ENCODE measurements at places on chromosomes 1 and 21.

DNA sequence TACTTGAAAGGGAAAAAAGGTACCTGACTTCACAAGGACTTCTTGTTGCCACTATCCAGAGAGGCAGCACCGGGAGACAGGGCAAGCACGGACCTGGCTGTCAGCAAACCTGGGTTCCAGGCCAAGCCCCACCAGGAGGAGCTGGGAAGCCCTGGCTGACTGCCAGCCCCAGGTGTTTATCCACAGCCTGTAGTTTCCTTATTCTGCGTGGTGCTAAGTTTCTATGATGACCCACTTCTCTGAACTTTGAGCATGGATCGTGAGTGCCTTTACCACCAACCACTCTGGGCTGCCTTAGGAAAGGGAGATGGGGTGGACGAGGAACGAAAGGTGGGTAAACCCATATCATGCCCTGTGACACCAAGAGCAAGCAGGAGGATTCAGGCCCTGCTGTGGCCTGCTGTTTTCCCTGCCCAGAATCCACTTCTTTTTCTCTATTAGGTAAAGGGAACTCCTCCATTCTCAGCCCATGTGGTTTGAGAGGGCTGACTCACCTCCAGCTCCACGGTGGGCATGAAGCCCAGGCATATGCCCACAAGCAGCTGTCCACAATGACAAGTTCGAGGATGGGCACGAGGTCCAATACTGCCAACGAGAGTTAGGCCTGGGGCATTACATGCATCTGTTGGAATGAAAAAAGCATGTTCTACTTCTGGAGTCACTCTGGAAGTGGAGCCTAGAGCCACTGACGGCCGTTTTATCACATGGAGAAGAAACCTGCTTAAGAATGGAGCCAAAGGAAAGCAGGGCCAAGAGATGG, 20.3 kb downstream of the TSPAN2 start:
- no peaks in the 10 kb centered on the region for H3K27me3 ChIP-seq
- no peak for DNase-seq
- H3K4me3 ChIP-seq, result no peak overlapping the region
- H3K4me1 ChIP-seq, result peaks cover 14% of the 10 kb centered on the region
- H3K27ac ChIP-seq, result no peak overlapping the region
- H3K36me3 ChIP-seq, result no peaks in the 10 kb centered on the region

- peaks cover 13% of the 10 kb centered on the region for H3K27me3 ChIP-seq
- H3K4me3 ChIP-seq, result peak overlapping the region; percentile 98
- H3K36me3 ChIP-seq, result peaks cover 16% of the 10 kb centered on the region
Measured at GRCh38 chr1:212413902-212414327, 771 bp downstream of the PACC1 start.

- H3K27me3 ChIP-seq, result peaks cover 8% of the 10 kb centered on the region
- peak overlapping the region; percentile 93 for H3K4me3 ChIP-seq
Measured at GRCh38 chr1:229557913-229558414, 543 bp downstream of the ABCB10 start.

- H3K4me1 ChIP-seq, result peaks cover 35% of the 10 kb centered on the region
- H3K36me3 ChIP-seq, result no peaks in the 10 kb centered on the region
- DNase-seq, result no peak
- H3K27ac ChIP-seq, result no peak overlapping the region
Measured at GRCh38 chr1:48674641-48675040, 102.0 kb downstream of the BEND5 start.

GRCh38 chr1:205061665-205062069, 18.7 kb downstream of the CNTN2 start:
- H3K27ac ChIP-seq, result no peak overlapping the region
- H3K4me3 ChIP-seq, result no peak overlapping the region
- peaks cover 5% of the 10 kb centered on the region for H3K36me3 ChIP-seq
- peak; percentile 91 for DNase-seq

GRCh38 chr1:217027403-217028080, 304.3 kb upstream of the ESRRG start:
- H3K27me3 ChIP-seq, result peaks cover 1% of the 10 kb centered on the region
- H3K4me1 ChIP-seq, result no peaks in the 10 kb centered on the region
- no peak overlapping the region for H3K4me3 ChIP-seq
- DNase-seq, result no peak
- H3K36me3 ChIP-seq, result no peaks in the 10 kb centered on the region

- H3K4me1 ChIP-seq, result no peaks in the 10 kb centered on the region
- no peaks in the 10 kb centered on the region for H3K36me3 ChIP-seq
Measured at GRCh38 chr1:223763881-223764280, 51.5 kb downstream of the CAPN2 start.

DNA sequence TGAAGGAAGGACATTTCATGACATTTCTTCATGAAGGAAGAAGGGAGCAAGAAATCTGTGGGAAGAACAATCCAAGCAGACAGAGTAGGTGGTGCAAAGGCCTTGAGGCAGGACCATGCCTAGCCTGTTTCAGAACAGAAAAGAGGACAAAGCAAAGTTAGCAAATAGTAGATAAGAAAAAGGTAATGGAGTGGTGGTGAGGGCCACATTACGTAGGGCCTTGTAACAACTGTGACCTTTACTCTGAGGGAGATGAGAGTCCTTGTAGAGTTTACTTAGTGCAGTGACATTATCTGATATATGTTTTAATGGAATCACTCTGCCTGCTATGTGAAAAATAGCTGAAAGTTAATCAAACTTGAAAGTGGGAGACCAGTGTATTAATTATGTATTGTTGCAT, 6.4 kb upstream of the TSNAX start:
- no peak overlapping the region for H3K27ac ChIP-seq
- no peaks in the 10 kb centered on the region for H3K4me1 ChIP-seq
- no peak overlapping the region for H3K4me3 ChIP-seq
